Right atrium auricular region (tissue), 2 donors: ENCODE measurements at places on chromosomes 3 and 15. TPM values are rescaled to one million over a fixed set of nuclear protein-coding genes. Genes with fewer than 3 reads are reported as not detected.

AMOTL2 gene
- total RNA-seq: 119 TPM

TUSC7 gene
- total RNA-seq: not detected

GP5 gene
- total RNA-seq: not detected

DPPA4 gene
- total RNA-seq: not detected

LSAMP gene
- total RNA-seq: 2.1 TPM

EAF2 gene
- 3.2 TPM for total RNA-seq

TGM4 gene
- total RNA-seq: not detected

SPATA12 gene
- total RNA-seq: not detected

GRCh38 chr3:60313951-60314461, 937.2 kb downstream of the FHIT start:
- no peaks in the 10 kb centered on the region for H3K4me1 ChIP-seq
- H3K4me3 ChIP-seq: no peak overlapping the region
- no peak for DNase-seq
- H3K27me3 ChIP-seq: no peaks in the 10 kb centered on the region
- H3K27ac ChIP-seq: no peak overlapping the region
- no peaks in the 10 kb centered on the region for H3K36me3 ChIP-seq

- H3K4me1 ChIP-seq: no peaks in the 10 kb centered on the region
- no peak overlapping the region for H3K27ac ChIP-seq
- no peak overlapping the region for H3K4me3 ChIP-seq
- DNase-seq: no peak
- no peaks in the 10 kb centered on the region for H3K27me3 ChIP-seq
- H3K36me3 ChIP-seq: no peaks in the 10 kb centered on the region
Observed at GRCh38 chr15:71093054-71094024, 21.9 kb upstream of the THSD4 start.

GRCh38 chr3:40766396-40766795, 241.6 kb downstream of the ZNF621 start:
- H3K27me3 ChIP-seq: no peaks in the 10 kb centered on the region
- no peaks in the 10 kb centered on the region for H3K4me1 ChIP-seq
- H3K36me3 ChIP-seq: no peaks in the 10 kb centered on the region
- no peak overlapping the region for H3K4me3 ChIP-seq
- H3K27ac ChIP-seq: no peak overlapping the region

DNA sequence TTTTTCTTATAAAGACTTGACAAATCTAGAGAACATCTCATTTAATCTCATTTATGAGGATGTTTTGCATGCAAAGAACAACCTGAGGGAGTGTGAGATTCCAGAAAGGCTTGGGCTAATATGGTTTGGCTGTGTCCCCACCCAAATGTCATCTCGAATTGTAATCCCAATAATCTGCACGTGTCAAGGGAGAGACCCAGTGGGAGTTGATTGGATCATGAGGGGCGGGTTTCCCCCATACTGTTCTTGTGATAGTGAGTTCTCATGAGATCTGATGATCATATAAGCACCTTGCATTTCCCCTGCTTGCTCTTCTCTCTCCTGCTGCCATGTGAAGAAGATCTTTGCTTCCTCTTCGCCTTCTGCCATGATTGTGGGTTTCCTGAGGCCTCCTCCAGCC, 103.0 kb downstream of the ZNF385D start:
- no peak overlapping the region for H3K4me3 ChIP-seq
- no peaks in the 10 kb centered on the region for H3K27me3 ChIP-seq
- peaks cover 34% of the 10 kb centered on the region for H3K4me1 ChIP-seq
- no peak overlapping the region for H3K27ac ChIP-seq
- H3K36me3 ChIP-seq: no peaks in the 10 kb centered on the region

DNA sequence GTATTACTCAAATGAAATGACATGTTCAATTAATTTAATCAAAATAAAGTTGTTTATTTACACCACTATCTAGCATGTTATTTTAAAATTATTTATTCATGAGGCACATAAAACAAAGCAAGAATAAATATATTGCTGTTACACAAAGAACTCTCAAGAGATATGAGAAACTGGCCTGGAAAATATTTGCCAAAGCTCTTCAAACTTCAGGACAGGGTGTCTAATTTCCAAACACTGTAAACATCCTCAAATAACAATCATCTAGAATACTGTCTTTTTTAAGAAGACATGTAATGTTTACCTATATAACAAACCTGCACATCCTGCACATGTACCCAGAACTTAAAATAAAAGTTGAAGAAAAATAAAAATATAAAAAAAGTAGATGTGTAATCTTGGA, 876.6 kb downstream of the TUSC7 start:
- H3K27me3 ChIP-seq: no peaks in the 10 kb centered on the region
- no peaks in the 10 kb centered on the region for H3K4me1 ChIP-seq
- no peaks in the 10 kb centered on the region for H3K36me3 ChIP-seq
- H3K27ac ChIP-seq: no peak overlapping the region

DNA sequence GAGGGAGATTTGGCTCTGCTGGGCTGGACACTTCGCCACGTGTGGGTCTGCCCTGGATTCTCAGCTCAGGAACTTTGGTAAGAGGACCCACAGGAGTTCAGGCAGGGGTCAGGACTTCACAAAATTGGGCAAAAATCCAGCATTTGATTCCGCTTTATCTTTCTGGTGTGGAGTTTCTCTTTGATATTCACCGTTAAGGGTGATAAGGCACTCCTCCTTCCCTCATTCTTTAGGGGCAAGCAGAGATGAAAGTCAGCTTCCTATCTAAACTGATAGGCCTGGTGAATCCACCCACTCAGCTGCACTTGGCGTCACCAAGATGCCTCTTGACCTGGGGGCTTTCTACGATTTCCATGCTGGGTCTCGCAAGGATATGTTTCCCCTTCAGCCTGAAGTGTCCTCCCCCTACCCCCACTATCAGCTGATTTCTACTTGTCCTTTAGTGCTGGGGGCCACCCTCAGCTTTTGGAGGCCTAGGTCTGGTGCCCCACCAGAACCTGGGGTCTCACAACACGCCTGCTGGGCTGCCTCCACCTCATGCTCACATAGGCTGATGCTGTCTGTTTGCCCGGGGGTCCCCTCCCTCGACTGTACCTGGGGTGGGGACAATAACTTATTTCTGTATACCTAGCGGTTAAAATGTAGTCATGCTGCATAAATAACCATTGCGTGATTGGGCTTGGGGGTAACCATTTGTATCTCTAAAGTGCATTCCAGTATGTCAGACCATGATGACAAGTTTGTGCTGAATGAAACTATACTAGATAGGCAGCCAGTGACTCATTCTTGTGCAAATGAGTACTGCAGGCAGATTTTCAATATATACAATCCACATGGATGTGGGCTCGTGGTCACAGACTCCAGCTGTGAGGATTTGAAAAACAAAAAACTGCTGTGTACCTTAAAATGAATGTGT, 248.3 kb downstream of the ADAMTS17 start:
- DNase-seq: no peak
- H3K4me3 ChIP-seq: no peak overlapping the region
- H3K27me3 ChIP-seq: no peaks in the 10 kb centered on the region
- H3K36me3 ChIP-seq: no peaks in the 10 kb centered on the region
- H3K4me1 ChIP-seq: no peaks in the 10 kb centered on the region

DNA sequence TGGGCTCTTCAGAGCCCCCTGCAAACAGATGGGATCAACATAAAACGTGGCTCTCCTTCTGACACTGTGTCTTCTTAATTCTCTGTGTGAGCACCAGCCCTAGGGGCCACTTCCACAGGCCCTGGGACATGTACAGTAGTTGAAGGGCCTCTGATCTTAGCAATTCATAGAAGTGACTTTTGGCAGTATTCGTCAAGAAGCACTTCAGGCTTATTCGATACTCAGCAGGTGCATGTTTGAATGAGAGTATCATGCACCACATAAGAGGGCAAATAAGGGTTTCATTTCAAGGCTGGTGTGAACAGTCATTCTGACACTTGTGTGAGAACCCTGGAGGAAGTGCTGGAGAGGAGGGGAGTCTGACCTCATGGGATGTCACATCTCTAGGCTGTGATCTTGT, 113.9 kb downstream of the GABRG3 start:
- no peak overlapping the region for H3K27ac ChIP-seq
- no peak for DNase-seq
- no peaks in the 10 kb centered on the region for H3K27me3 ChIP-seq
- no peaks in the 10 kb centered on the region for H3K4me1 ChIP-seq
- no peak overlapping the region for H3K4me3 ChIP-seq

DNA sequence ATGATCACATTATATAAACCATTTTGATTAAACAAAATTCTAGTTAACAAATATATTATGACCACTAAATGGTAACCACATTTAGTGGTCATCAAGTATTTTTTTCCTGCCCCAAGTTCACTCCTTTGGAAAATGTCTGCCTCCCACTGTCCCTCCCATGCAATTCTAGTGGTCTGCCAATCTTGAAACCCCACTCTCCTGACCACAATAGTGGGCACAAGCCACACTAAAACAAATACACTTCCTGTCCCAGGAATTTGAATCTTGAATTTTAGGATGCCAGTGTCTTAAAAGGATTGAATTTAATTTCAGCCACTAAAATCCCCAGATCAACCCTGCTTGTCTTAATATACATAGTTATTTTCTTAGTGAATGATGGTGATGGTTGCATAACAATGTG, 14.0 kb upstream of the GPR156 start:
- H3K36me3 ChIP-seq: no peaks in the 10 kb centered on the region
- H3K4me3 ChIP-seq: no peak overlapping the region
- no peaks in the 10 kb centered on the region for H3K27me3 ChIP-seq
- no peak for DNase-seq

GRCh38 chr3:144553301-144553700, 581.7 kb downstream of the DIPK2A start:
- H3K27ac ChIP-seq: no peak overlapping the region
- H3K4me1 ChIP-seq: no peaks in the 10 kb centered on the region
- no peak for DNase-seq
- H3K27me3 ChIP-seq: no peaks in the 10 kb centered on the region

- H3K4me3 ChIP-seq: no peak overlapping the region
- no peak overlapping the region for H3K27ac ChIP-seq
- peaks cover 35% of the 10 kb centered on the region for H3K4me1 ChIP-seq
- no peak for DNase-seq
- H3K27me3 ChIP-seq: peaks cover 34% of the 10 kb centered on the region
Observed at GRCh38 chr15:89374086-89374981, 39.7 kb upstream of the POLG start.
